ENCODE measurements at places on chromosomes 6 and 20.

- peak; percentile 0 for DNase-seq
These were observed 26.6 kb upstream of the SNAP91 start for GRCh38 chr6:83735461-83735860.

DNA sequence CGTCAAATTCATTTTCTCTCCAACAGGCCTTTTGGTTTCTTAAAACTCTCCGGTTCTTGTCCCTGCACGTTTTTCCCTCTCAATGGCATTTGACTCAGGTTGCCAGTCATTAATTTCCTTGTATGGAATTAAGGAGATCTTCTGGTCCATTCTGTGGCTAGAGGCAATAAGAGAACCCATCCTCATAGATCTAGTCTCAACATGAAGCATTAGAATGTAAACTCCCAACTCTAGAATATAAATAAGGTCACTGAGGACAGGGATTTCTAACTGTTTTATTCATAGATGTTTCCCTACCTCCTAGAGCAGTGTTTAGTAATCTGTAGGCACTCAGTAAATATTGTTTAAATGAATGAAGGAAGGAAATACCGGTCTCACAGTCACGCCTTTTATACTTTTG, 185.2 kb upstream of the FLRT3 start:
- no peak for DNase-seq

DNA sequence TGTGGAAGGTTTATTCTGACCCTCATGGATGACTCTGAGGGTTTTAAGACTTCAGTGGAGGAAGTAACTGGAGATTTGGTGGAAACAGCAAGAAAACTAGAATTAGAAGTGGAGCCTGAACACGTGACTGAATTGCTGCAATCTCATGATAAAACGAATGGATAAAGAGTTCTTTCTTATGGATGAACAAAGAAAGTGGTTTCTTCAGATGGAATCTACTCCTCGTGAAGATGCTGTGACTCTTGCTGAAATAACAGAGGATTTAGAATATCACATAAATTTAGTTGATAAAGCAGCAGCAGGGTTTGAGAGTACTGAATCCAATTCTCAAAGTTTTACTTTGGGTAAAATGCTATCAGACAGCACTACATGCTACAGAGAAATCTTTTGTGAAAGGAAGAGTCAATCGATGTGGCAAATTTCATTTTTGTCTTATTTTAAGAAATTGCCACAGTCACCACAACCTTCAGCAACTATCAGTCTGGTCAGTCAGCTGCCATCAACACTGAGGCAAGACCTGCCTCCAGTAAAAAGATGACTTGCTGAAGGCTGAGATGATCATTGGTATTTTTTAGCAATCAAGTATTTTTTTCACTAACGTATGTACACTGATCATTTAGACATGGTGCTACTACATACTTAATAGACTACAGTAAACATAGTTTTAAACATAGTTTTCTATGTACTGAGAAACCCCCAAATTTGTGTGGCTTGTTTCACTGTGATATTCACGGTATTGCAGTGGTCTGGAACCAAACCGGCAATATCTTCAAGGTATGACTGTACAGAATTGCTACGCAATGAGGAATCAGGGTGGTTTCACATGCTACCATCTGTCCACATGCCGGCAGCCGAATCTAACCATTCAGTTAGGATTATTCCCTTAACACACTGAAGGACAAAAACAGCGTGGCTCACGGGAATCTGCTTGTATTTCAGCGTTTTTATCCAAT, 149.0 kb downstream of the MYB start:
- no peak for DNase-seq

GRCh38 chr20:37354210-37355195, 8.6 kb downstream of the SRC start:
- no peak for DNase-seq

DNA sequence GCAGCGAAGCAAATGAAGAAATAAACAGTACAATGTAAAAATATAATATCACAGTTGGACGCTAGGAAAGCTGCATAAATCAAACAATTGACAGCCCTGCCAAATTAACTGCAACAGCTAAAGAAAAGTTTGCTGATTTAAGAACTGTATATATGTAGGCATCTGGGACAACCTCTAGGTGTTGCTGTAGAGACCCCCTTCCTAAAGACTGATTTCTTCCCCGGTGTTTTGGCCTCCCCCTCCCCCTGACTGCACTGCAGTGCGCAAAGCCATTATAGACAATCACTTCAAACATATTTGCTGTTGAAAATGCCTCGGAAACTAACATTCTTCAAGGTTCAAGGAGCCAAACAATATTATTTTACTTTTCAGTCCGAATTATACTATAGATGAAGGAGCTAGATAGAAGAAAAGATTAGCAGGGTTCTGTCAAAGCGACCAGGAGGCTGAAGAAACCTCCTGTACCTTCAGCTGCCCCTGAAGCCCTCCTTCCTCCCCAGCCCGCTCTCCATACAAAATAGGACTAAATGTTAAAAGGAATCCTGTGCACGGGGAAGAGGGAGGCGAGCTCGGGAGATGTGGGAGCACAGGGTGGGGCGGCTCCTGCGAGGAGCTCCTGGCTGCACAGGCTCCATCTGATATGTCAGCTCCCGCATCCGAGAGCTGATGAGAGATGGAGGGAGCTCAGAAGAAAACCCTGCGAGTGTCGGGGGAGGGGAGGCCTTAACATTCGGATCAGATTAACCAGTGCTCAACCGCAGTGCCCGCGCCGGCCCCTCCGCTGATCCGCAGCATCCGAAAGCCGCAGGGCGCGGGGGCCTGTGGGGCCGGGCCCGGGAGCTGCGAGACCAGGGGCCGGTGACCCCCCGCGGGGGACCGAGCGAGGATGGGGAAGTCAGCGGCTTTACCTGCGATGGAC, 822 bp downstream of the ELOVL4 start:
- peak; percentile 47 for DNase-seq

- no peak for DNase-seq
These were observed 17.7 kb downstream of the RIPOR3 start for GRCh38 chr20:50673466-50674137.

GRCh38 chr6:143859891-143860660, 4.2 kb upstream of the ZC2HC1B start:
- no peak for DNase-seq

DNA sequence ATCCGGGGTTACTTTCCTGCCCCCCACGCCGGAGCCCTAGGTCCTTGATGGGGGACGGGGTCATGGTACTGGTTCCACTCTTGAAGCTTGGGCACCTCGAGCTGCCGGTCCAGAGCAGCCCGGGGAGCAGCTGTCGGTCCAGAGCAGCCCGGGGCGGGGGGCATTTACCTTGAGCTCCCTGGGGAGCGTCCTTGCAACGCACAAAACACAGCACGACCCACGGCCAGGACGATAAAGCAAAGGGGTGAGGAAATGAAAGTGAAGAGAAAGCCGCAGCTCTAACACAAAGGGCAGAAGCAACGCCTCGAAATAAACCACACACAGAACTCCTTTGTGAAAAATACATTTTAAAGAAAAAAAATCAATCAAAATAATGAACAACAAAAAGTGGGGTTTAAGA, 39.1 kb downstream of the KCNQ2 start:
- DNase-seq, result no peak

DNA sequence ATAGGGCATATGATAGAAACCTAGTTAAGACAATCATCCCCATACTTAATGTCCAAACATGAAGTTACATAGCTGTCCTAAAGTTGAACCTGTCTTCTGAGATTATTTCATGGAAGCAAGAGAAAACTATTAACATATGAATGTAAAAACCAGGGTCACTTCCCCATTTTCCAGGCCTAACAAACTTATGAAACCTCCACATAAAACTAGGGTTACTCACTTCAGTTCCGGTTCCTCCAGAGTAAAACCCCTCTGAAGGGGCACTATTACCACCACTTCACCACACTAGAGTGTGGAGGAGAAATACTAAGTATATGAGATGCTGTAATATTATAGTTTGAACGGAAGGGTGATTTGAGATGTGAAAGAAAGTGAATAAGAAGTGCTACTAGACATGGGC, 14.9 kb downstream of the PRKN start:
- DNase-seq, result no peak

DNA sequence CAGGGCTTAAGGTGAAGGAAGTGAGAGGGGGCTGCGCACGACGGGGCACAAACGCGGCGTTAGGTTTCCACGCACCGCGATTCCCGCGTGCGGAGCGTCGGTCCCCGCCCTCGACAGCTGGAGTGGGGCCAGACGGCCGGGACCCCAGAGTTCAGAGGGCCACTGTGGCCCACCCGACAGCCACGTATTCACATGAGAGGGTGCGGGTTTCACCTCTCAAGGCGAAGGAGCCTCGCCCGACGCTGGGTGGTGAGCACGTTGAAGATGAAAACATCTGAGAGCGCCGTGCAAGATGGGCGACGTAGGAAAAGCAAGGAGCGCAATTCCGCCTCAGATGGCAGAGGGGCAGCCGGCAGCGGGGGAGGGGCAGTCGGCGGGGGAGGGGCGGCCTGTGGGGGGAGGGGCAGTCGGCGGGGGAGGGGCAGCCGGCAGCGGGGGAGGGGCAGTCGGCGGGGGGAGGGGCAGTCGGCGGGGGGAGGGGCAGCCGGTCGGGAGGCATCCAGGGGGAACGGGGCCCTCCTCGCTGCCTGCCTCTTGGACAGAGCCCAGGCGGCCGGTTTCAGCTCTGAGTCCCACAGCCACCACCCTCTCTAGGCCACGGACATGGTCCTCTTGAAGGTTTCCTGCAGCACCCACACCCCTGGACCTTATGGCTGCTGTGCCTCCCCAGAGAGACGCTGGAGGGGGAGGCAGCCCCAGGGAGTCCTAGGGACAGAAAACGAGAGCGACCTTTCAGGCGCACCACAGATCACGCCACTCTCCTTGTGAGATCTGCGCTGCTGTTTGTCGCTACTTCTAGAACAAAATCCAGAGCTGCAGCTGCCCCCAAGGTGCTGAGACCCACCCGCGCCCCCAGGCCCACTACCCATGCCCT, 113.7 kb downstream of the DLL1 start:
- DNase-seq, result peak; percentile 2

- DNase-seq, result no peak
These were observed 41.9 kb downstream of the ZFAND3 start for GRCh38 chr6:37861452-37861851.

DNA sequence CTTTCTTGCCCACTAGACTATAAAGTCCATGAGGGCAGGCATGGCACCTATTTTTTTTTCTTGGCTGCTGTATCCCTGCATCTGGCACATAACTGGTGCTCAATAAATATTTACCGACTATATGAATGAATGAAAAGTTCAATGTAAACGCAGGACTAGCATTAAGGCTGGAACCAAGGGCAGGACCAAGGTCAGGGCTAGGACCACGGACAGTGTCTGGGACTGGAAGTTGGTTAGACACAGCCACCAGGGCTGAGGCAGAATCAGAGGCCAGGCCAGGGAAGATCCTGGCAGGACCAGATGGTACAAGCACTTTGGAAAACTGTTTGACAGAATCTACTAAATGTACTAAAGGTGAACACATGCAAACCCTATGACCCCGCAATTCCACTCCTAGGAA, 3.7 kb downstream of the TNXB start:
- peak; percentile 56 for DNase-seq

GRCh38 chr6:144460327-144461095, 175.4 kb downstream of the UTRN start:
- DNase-seq, result no peak

- DNase-seq, result peak; percentile 83
These were observed 74.8 kb upstream of the SIRPA start for GRCh38 chr20:1820138-1821079.

DNA sequence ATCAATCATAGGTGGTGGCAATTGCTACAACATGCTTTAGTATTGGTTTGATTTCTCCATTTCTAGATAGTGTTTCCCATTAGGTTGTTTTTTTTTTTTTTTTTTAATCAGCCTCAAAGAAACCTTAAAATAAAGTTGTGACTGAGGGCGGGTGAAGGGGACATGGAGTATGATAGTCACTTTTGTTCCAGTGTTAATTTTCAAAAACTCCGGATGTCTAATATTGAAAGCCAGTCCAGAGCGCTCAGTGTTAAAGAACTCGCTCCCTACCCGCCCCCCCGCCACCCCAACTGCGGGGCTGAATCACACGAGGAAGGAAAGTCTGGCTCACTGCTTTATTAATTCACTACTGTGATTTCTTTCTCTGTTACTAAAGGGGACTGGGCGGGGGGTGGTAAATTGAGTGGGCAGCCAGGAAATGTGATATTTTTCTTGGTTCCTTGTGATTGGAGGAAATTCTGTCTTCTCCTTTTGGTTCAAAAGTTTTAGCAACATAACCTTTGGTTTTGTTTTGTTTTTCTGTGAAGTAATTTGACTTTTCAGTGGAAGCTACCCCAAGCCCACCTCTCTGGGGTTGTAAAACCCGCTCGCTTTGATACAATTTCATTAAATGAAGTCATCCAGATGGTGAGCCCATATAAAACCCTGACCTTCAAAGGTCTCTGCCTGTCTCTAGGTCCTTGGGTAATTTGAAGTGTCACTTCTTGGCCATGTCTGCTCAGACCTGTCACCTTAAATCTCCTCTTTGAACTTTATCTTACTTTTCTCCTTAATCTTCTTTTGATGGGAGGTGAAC, 38.0 kb downstream of the TNFAIP3 start:
- DNase-seq, result peak; percentile 66

GRCh38 chr6:130143709-130144108, 79.0 kb downstream of the SAMD3 start:
- peak; percentile 39 for DNase-seq

DNA sequence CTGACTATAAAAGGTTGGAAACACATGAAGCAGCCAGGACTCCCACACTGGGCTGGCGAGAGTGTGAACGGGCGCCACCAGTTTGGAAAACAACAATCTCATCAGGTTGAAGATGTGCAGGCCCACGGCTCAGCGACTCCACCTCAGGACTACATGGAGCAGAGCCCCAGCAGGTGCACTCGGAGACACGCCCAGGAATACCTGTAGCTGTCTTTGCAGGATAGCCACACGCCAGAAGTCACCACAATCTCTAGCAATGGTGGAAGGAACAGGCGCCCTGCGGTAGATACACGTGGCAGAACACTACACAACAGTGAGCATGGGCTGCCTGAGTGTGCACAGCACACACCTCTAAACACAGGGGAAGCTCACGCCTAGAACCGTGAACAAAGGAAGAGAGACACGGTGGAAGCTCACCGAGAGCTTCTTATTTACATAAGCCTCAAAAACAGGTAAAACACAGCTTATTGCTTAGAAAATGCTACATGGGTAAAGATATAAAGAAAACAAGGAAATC, 28.7 kb upstream of the RPS6KA2 start:
- no peak for DNase-seq

DNA sequence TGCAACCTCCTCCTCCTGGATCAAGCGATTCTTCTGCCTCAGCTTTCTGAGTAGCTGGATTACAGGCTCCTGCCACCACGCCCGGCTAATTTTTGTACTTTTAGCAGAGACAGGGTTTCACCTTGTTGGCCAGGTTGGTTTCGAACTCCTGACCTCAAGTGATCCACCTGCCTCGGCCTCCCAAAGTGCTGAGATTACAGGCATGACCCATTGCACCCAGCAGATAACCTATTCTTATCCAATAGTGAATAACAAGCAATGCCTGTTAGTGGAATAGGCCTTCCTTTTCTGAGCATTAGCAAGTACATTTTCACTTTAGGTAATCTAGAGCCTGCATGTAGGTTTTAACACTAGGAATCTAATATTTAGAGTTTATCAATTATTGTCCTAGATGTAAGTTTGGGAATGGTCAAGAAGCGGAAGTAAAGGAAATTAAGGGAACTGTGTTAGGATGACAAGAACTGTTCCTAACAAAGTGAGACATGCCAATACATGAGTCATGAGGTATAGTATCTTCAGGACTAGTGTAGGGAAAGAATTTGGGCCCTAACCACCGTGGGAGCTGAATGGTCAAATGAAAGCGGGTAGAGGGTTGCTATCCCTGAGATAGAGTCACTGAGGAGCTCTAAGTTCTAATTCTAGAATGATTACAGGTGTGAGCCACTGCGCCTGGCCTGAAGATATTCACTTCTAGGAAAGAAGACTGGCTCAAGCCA, 15.0 kb downstream of the BLTP3A start:
- DNase-seq, result peak; percentile 65
